ENCODE measurements at places on chromosomes 2 and 18.

DNA sequence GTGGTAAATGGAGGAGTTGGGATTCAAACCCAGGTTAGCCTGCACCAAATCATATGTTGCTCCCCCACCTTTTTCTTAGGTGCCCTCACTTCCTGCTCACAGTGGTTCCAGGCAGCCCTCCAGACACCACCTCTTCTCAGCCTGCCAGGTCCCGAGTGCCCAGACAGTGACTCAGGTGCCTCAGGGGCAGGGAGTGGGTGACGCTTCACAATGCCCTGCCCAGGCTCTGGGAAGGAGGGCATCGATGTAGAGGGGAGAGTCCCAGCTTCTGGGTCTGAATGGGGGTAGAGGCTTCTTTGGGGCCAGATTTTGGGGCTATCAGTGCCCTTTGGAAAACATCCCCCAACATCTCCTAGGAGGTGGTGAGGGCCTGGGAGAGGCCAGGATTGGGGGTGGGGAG lies 5.2 kb upstream of the DNAJB2 start:
- DNase-seq = no peak

DNA sequence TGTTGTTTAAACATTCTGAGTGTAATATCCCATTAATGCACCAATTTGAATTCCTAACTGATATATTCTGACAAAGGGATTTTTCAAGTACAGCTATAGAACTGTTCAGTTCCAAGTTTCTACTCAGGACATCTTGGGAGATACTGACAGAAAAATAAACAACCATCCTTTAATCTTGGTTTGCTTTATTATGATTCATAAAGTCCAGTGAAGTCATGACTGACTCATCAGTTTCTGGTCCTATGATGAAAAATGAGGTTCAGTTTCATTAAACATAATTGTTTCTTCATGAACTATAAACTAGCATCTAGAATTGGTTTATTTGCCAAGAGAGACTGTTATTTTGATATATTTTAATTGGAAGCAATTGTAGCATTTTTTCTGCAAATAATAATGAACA lies 896.2 kb downstream of the CCDC85A start:
- DNase-seq = no peak

- no peak for DNase-seq
Observed at GRCh38 chr2:235235977-235236767, 257.7 kb upstream of the AGAP1 start.

DNA sequence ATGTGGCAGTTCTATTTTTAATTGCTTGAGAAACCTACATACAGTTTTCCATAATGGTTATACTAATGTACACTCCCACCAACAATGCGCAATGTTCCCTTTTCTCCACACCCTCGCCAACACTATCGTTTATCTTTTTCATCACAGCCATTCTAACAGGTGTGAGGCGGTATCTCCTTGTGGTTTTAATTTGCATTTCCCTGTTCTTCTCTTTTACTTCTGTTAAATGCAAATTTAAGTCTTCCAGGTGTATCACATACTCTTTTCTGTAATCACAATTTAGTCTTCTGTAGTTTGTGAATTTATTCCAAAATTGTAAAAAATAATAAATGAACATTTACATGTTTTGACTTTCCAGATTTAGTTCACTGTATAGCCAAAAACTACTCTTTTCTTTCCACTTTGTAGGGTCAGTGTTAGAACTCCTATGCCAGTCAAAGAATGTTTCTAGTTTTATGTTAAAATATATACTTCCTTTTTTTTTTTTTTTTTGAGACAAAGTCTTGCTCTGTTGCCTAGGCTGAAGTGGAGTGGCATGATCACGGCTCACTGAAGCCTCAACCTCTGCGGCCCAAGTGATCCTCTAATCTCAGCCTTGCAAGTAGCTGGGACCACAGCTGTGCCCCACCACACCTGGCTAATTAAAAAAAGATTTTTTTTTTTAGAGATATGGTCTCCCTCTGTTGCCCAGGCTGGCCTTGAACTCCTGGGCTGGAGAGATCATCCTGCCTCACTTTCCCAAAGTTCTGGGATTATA lies 15.4 kb upstream of the ACYP2 start:
- DNase-seq = no peak

DNA sequence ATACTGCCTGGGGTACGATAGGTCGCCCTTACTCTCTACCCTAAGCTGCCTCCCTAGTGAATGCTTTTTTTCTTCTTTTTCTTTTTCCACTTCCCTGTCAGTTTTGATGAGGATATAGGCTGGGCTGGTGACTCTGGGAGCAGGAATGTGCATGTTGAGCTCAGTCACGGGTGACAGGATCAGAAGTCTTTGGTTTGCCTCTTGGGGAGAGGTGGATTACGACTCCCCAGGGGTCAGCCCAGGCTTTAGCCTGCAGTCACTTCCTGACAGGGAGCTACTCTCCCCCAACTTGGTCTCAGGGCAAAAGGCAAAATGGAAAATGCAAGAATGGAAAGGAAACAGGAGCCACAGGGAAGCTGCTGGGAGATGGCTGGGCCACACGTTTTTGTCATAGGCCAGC lies 57.3 kb downstream of the THNSL2 start:
- DNase-seq = no peak

DNA sequence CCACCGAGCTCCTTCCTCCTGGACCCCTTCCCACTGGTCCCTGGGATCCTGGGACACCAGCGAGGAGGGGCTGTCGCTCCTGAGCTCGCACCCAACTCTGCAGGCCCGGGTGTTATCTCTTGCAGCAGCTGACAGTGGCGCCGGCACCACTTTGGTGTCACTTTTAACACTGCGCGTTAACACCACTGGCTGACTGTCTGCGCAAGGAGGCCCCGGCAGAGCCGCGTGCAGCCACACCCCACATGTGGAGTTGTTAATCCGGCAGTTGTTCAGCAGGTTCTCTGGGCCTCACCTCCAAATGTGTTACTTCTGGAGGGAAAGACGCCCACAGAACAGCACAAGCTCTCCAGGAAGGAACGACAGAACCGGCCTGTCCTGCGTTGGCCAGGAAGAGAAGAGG lies 155.0 kb upstream of the GLI2 start:
- no peak for DNase-seq

GRCh38 chr2:70522627-70523026 lies 31.0 kb downstream of the TGFA start:
- DNase-seq = no peak

DNA sequence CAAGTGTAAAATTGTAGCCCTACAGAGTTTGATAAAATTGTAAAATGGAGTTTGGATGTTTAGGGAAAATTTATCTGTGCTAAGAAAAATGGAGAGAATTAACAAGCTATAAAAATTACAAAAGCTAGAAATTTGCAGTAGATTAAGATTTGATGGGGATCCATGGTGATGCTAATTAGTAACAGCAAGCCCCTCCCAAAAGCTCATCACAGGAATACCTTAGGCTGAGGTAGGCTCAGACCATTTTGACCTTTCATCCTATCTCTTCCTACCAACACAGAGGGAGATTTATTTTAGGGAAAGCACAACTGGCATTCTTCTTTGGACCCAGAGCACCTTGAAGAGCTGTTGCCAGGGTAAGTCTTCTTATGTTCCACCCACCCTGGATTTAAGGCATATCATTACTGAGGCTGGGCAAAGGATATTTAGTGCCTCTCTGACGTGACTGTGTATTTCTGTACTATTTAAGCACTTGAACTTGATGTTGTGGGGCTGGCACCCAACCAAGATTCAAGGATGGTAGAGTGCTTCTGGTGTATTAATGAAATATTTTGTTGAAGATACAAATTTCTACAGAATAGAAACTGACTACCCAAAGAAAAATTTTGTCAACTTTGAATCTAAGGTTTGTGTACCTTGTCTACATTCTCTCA lies 70.8 kb upstream of the SLC39A10 start:
- DNase-seq = no peak

- no peak for DNase-seq
Observed at GRCh38 chr18:75246721-75247610, 36.4 kb downstream of the TSHZ1 start.

GRCh38 chr2:175359710-175360109 lies 178.2 kb upstream of the ATP5MC3 start:
- no peak for DNase-seq

GRCh38 chr2:198259496-198259895 lies 455.1 kb downstream of the PLCL1 start:
- DNase-seq = no peak
